ENCODE measurements at places on chromosomes 12 and 14. TPM values are rescaled to one million over a fixed set of nuclear protein-coding genes. Genes with fewer than 3 reads are reported as not detected.

ADAM21 gene
- total RNA-seq = 0.94 TPM

GRCh38 chr14:61244009-61244408, 37.1 kb downstream of the TMEM30B start:
- DNase-seq = peak; percentile 48

DNA sequence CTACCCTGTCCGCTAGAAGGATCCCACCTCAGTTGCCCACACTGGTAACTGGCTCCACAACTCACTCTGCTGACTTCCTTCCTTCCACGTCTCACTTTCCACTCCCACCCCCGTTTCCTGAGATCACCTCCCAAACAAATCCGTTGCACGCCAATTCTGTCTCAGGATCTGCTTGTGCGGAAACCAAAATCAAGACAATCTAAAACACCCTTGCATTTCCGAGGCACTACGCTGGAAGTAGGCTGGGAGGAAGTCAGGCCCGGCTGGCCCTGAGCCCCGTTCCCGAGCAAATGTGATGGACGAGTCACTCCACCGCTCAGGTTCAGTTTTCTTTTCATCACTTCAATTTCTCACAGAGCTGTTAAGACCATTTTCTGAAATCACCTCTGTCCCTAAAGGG, 23.1 kb downstream of the ABCB9 start:
- no peak for DNase-seq

GRCh38 chr14:26400373-26400772, 197.5 kb downstream of the NOVA1 start:
- no peak for DNase-seq

GRCh38 chr12:5260591-5261086, 171.3 kb upstream of the NTF3 start:
- no peak for DNase-seq

DNA sequence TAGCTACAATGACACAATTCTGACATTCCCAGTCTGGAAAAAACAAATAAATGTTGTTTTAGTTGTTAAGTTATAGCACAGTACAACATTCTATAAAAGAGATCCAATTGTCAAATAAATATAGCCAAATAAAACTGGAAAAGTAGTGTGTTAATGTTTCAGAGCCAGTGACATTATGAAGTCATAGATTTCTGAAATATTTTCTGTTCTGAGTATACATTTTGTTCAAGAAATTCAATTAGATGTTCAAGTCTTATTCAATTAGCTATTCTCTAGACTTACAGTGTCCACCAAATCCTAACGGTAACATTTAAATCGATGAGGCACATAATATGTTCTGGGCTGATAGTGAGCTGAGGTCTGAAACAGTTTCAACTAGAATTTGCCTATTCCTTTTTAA, 196.1 kb upstream of the ABCD2 start:
- no peak for DNase-seq

Data from astrocyte (in vitro differentiated cells and primary cell).